Right cardiac atrium (tissue), 5 donors: ENCODE measurements at places on chromosomes 3 and 15.

GRCh38 chr3:10223676-10224639 is 24.3 kb upstream of the TATDN2 start:
- no peak for DNase-seq

- peak; percentile 83 for DNase-seq
Observed at GRCh38 chr3:139935866-139936817, 1.2 kb downstream of the CLSTN2 start.

DNA sequence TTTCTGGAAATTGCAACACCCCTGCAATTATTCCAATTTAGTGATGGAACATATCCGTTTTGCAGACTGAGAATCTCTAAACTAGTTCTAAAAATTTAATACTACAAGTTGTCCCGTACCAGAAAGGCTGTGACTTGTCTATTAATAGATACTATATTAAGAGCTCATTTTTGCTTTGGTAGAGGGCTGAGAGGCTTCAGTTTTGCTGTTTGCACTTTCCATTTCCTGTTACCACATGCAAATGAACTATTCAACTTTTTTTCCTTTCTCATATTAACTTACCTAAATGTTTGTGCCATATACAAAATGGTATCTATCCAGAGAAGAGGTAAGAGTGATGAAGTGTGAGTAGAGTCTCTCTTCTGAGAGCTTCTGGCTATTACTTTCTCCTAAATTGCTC is 101.5 kb upstream of the CRBN start:
- no peak for DNase-seq

GRCh38 chr3:195461594-195462307 is 18.9 kb upstream of the ACAP2 start:
- DNase-seq, result no peak

- DNase-seq, result no peak
Observed at GRCh38 chr3:192281207-192281880, 446.0 kb downstream of the FGF12 start.

- DNase-seq, result no peak
Observed at GRCh38 chr3:67460841-67461510, 193.4 kb downstream of the SUCLG2 start.

- DNase-seq, result no peak
Observed at GRCh38 chr3:186852994-186853393, 10.5 kb downstream of the ADIPOQ start.

DNA sequence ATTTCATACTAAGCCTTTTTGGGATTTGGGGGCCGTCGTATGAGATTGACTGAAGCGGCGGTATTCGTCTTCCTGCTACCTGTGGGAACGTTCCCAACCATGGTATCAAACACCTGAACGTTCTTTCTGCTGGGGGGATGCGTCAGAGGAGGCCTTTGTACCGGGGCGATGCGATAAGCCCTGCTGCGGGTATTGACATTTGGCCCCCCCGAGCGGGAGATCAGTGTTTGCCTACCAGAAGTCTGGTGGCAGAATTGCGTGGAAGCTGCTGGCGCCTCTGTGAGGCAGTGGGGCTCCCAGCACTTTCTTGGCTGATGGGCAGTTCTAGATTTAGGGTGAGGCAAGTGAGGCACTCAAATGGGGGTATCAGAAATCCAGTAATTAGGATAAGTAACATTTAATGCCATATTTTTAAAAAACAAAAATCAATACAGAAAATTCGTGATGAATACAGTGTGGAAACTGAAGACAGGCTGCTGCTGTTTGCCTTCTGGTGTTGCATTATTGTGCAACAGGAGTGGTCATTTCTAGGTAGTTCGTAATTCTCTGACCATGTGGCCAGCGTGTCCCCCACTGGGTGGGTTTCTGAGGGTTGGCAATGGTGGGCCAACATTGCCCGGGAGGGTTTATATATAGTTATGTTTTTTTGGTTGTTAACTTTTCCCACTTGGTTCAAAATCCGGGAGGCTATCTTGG is 12.7 kb downstream of the TRPM1 start:
- DNase-seq, result no peak

DNA sequence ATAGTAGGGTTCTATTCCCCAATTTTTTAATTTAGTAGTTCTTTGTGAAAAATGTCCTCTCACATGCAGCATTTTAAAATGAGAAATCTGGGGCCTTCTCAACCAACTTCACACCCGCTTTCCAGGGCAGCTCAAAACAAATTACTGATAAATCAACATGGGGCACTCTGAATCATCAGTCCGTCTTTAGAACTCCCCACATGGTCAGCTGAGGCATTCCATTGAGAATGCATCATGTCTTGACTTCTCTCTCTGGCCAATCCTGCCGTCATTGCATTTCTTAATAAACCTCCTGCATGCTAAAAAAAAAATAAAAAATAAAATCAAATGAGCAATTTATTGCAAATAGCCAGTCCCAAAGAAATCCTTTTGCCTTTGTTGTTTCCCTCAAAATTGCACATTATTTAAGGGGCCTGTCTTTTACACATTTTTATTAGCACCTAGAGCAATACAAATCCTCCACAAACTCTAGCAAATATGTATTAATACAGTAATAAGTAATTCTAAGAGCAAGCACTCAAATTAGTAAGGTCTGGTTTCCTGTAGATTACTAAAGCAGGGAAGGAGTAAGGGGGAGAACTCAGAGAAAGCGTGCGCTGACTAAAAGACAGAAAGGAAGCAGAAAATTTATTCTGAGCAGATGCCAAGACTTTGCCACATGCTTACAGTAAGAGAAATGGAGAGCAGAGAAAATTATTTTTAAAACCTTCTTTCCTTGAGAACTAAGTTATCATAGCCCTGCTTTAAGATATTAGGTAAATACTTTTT is 175.7 kb downstream of the TNIK start:
- DNase-seq, result no peak

DNA sequence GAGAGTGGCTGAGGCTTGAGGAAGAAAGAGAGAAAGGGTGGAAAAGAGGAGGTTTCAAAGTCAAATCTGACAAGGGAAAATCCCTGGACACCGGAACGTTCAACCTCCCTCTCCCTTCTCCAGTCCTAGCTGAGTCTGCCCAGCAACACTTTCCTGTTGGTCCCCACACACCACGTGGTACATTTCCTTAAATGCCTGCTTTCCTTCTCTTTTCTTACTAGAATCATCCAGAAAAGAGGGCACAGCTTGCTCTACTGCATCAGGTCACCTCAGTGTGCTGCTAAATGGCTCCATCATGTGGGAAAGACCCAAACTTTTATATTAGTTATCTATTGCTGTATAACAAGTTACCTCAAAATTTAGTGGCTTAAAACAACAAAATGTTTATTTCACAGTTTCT is 181.2 kb downstream of the NECTIN3 start:
- DNase-seq, result no peak

DNA sequence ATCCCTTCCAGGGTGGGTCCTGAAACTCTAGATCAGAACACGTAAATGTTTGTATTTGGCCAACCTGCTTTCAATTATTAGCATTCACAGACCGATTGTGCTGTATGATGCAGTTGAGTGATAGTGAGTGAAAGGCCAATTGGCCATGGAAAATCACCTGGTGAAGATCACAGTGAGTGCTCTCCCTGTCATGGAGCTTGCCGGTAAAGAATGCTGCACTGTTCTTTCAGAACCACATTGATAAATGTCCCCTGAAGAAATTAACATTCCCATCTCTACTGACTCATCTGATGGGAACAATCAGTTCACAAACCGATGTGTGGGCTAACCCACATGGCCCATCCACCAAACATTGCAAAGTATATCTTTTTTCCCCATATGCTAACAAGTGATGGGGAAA is 324.8 kb upstream of the TBL1XR1 start:
- DNase-seq, result no peak

- peak; percentile 71 for DNase-seq
Observed at GRCh38 chr3:128482666-128483656, 10.0 kb downstream of the GATA2 start.
